ENCODE measurements at places on chromosomes 4 and X. TPM values are rescaled to one million over a fixed set of nuclear protein-coding genes. Genes with fewer than 3 reads are reported as not detected.

The ADRA2C gene
- not detected for total RNA-seq

The CXCL9 gene
- total RNA-seq = 0.33 TPM

The TMSB15A gene
- 0.84 TPM for total RNA-seq

The CDX4 gene
- total RNA-seq = not detected

The USP17L15 gene
- not detected for total RNA-seq

The LDOC1 gene
- total RNA-seq = 5.3 TPM

The FGFBP1 gene
- total RNA-seq = not detected

The UGT8 gene
- total RNA-seq = 0.14 TPM

The MAOA gene
- 1.5 TPM for total RNA-seq

The GPRASP3 gene
- 1.0 TPM for total RNA-seq

The CT83 gene
- total RNA-seq = not detected

The PFKFB1 gene
- 0.67 TPM for total RNA-seq

The SSX2B gene
- total RNA-seq = not detected

The BTC gene
- total RNA-seq = not detected

The CACNA1F gene
- 0.65 TPM for total RNA-seq

The AMBN gene
- not detected for total RNA-seq

The HCCS gene
- 24.7 TPM for total RNA-seq

The STPG2 gene
- 0.14 TPM for total RNA-seq

The SOD3 gene
- not detected for total RNA-seq

The PKD2 gene
- total RNA-seq = 4.1 TPM

The SUPT20HL2 gene
- total RNA-seq = not detected

The PAGE2 gene
- not detected for total RNA-seq

The AFM gene
- not detected for total RNA-seq

The SPARCL1 gene
- not detected for total RNA-seq

The CT45A7 gene
- not detected for total RNA-seq

The SPANXN1 gene
- not detected for total RNA-seq

The EGFL6 gene
- 0.19 TPM for total RNA-seq

The MUC7 gene
- not detected for total RNA-seq

The EDNRA gene
- total RNA-seq = not detected

The SYNPO2 gene
- 0.16 TPM for total RNA-seq

All from activated CD4-positive, alpha-beta T cell treated with anti-CD3 and anti-CD28 coated beads for 36 hours (primary cell).